ENCODE measurements at places on chromosomes 12 and 14. TPM values are rescaled to one million over a fixed set of nuclear protein-coding genes. Genes with fewer than 3 reads are reported as not detected.

- H3K36me3 ChIP-seq = no peaks in the 10 kb centered on the region
- no peak overlapping the region for H3K4me3 ChIP-seq
- no peaks in the 10 kb centered on the region for H3K4me1 ChIP-seq
- H3K27ac ChIP-seq = no peak overlapping the region
- DNase-seq = no peak
Measured at GRCh38 chr12:106001837-106002218, 136.9 kb downstream of the NUAK1 start.

Gene PTMS
- 494 TPM for total RNA-seq

GRCh38 chr12:93722835-93723567 lies 45.8 kb downstream of the CRADD start:
- no peaks in the 10 kb centered on the region for H3K4me1 ChIP-seq
- H3K27ac ChIP-seq = no peak overlapping the region
- no peak overlapping the region for H3K4me3 ChIP-seq
- no peaks in the 10 kb centered on the region for H3K36me3 ChIP-seq
- H3K27me3 ChIP-seq = no peaks in the 10 kb centered on the region

DNA sequence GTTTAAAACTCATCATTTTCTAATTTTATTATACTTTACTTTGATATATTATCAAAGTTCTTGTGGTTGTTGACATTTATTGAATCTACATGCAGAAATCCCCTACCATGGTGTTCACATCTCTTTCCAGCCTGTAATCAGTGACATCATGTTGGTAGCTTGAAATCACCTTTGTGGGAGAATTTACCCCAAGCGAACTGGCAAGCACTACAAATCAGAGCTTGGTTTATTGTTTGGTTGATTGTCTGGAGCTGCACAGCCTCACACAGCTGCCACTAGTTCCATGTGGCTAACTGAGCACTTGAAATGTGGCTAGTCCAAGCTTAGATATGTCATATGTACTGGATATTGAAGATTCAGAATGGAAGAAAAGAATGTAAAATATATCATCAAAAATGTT lies 15.4 kb upstream of the KRT5 start:
- peaks cover 15% of the 10 kb centered on the region for H3K4me1 ChIP-seq
- DNase-seq = no peak
- H3K4me3 ChIP-seq = no peak overlapping the region
- H3K27ac ChIP-seq = no peak overlapping the region
- no peaks in the 10 kb centered on the region for H3K27me3 ChIP-seq

DNA sequence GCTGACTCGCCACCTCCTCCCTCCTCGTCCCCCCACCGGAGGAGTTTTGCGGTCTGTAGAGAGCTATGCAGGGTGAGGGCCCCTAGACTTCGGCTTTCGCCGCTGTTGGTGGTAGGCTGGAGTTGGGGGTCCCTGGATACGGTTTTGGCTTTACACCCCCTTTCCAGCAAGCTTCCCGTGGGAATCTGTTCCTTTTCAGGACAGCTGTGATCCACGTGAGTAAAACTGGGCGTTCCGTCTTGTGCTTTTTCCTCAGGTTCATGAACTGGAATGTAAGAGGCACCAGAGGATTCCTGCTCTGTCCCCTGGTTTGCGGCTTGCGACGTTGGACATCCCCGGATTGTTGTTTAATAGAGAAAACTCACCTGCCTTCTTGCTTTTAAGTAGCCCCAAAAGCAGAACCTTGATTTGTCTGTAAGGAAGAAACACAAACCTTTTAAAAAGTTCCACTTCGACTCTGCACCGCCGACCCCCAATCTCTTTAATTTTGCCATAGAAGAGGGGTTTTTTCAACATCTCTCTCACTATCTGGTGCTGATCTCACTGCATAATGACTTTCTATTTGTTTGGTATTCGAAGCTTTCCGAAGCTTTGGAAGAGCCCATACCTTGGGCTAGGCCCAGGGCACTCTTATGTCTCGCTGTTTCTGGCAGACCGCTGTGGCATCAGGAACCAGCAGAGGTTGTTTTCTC lies 490 bp downstream of the PRORP start:
- H3K36me3 ChIP-seq = no peaks in the 10 kb centered on the region
- peaks cover 6% of the 10 kb centered on the region for H3K4me1 ChIP-seq
- DNase-seq = no peak

Gene CACNA2D4
- 1.7 TPM for total RNA-seq

GRCh38 chr12:29883941-29884554 lies 100.3 kb upstream of the TMTC1 start:
- H3K4me1 ChIP-seq = no peaks in the 10 kb centered on the region
- no peak overlapping the region for H3K27ac ChIP-seq
- H3K27me3 ChIP-seq = no peaks in the 10 kb centered on the region

DNA sequence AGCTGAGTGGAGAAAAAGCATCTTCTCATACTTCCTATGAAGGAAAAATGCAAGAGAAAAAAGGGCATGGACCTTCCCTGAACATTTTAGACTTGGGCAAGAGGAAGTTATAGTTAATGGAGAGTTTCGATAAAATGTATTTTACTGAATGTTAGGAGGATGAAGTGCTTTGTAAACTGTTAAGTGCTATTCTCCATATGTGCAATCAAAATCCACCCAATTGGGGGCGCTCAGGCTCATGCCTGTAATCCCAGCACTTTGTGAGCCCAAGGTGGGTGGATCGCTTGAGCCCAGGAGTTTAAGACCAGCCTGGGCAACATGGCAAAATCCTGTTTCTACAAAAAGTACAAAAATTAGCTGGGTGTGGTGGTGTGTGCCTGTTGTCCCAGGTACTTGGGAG lies 1.9 kb upstream of the CNPY2 start:
- no peak for DNase-seq
- H3K4me3 ChIP-seq = no peak overlapping the region
- H3K4me1 ChIP-seq = peaks cover 6% of the 10 kb centered on the region
- H3K27ac ChIP-seq = no peak overlapping the region
- H3K36me3 ChIP-seq = peaks cover 4% of the 10 kb centered on the region

DNA sequence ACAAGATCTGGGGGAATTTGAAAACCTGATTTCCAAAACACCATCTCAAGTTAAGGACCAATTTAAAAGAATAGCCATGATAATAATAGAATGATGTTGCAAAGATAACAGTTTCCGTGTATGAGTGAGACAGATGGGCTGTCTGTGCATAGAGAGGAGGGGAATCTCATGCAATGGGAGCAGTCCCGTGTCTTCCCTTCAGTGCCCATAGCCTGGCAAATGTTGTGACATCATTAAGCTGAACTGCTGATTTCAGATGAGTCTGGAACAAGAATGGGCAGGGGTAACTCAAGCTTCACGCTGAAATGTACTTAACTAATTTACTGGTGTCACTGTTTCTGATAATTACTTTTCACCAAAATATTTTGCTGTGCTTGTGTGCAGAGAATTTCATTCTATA lies 454.0 kb downstream of the FOXG1 start:
- H3K4me1 ChIP-seq = no peaks in the 10 kb centered on the region
- H3K36me3 ChIP-seq = no peaks in the 10 kb centered on the region
- DNase-seq = no peak
- H3K4me3 ChIP-seq = no peak overlapping the region
- no peaks in the 10 kb centered on the region for H3K27me3 ChIP-seq
- no peak overlapping the region for H3K27ac ChIP-seq
